ENCODE measurements at places on chromosomes 2 and 18. TPM values are rescaled to one million over a fixed set of nuclear protein-coding genes. Genes with fewer than 3 reads are reported as not detected.

SKOR2 gene
- not detected for total RNA-seq

GRCh38 chr18:41992703-41993102 lies 37.7 kb downstream of the PIK3C3 start:
- peaks cover 28% of the 10 kb centered on the region for H3K36me3 ChIP-seq
- H3K27me3 ChIP-seq = no peaks in the 10 kb centered on the region
- H3K4me3 ChIP-seq = no peak overlapping the region
- peaks cover 3% of the 10 kb centered on the region for H3K4me1 ChIP-seq
- no peak for DNase-seq

IL1R1 gene
- total RNA-seq = 6.7 TPM

DNA sequence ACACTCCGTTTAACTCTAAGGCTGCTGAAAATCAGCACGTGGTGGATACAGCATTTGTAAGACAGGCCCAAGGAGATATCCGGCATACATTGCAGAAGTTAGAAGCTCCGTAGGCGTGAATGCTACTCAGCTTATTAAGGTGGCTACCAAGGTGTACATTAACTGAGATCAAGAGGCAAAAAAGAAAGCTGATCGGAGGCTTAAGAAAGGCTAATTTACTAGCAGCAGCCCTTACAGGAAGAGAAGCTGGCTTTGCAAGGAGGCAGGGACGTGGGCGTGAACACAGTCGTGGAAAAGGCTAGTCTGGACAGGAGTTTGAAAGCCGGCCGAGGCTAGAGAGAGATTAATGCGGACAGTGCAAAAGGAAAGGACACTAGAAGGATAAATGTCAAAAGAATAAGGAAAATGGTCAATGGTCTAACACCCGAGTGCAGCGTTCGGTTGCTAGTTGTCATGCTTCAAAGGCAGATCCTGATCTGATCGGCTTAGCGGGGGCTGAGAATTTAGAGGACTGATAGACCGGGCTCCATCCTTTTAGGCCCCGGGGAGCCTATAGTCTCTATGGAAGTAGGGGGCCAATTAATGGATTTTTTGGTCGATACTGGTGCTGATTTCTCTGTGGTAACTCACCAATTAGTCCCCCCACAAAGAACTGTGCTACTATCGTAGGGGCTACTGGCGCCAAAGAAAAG lies 45.6 kb upstream of the SELENOI start:
- H3K4me1 ChIP-seq = no peaks in the 10 kb centered on the region
- no peak overlapping the region for H3K27ac ChIP-seq
- H3K4me3 ChIP-seq = no peak overlapping the region
- peak; percentile 27 for DNase-seq
- no peaks in the 10 kb centered on the region for H3K36me3 ChIP-seq

DNA sequence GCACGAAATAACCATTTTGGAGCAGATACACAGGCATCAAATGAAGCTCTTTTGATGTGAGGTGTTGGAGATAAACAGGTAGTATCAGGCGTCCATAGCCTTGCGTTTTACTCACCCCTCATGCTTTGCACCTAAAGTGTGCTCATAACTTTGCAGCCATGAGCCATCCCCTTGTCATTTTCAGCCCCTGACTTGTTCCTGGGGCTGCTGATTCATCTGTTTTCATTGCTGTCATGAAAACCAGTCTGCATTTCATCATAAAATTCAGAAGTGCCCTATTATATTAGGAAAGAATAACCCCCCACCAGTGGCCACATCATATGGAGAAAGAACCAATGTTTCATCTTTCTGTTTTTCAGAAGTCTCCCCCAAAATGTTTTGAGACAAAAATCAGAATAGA lies 329.7 kb upstream of the NRP2 start:
- H3K4me3 ChIP-seq = no peak overlapping the region
- H3K4me1 ChIP-seq = no peaks in the 10 kb centered on the region
